ENCODE measurements at places on chromosomes 4 and X.

DNA sequence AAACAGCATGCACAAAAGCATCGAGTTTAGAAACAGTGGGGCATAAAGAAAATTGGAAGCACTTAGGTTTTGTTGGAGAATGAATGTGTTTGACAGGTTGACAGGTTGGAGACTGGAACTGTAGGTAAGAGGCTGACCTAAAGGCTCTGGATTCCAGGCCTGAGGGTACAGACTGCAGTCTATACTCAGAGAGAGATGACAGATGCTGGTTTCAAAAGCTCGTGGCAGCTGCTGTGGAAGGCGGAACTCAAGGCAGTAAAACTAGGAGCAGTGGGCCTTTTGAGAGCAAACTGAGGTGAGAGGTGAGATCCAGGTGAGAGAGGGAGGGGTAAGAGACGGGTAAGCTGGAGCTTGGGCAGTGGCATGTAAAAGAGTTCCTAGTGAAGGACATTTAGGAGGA lies 415.2 kb downstream of the TRIML1 start:
- no peak for DNase-seq

GRCh38 chr4:92163348-92163747 lies 140.4 kb upstream of the GRID2 start:
- DNase-seq = no peak

- no peak for DNase-seq
Measured at GRCh38 chr4:54173281-54173912, 55.7 kb upstream of the PDGFRA start.

- DNase-seq = no peak
Measured at GRCh38 chr4:36374836-36375511, 93.6 kb downstream of the DTHD1 start.

- DNase-seq = no peak
Measured at GRCh38 chrX:16772460-16772859, 13.8 kb upstream of the TXLNG start.

DNA sequence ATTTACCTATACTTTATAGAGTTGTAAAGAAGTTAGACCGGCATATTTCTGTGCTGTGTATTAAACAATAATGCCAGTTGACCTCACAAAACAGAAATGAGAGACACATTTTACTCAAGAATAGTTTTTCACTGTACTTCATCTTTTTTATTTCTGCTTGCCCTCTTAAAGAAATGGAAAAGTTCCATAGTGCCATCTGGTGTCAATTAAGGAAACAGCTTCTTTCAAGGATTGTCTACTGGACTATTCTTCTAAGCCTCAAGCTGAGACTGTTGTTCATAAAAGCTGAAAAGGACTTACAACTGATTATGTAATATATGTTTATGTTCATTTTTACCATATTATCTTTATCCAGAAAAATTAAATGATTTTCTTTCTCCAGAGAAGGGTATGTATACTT lies 1523.7 kb downstream of the ARAP2 start:
- no peak for DNase-seq

DNA sequence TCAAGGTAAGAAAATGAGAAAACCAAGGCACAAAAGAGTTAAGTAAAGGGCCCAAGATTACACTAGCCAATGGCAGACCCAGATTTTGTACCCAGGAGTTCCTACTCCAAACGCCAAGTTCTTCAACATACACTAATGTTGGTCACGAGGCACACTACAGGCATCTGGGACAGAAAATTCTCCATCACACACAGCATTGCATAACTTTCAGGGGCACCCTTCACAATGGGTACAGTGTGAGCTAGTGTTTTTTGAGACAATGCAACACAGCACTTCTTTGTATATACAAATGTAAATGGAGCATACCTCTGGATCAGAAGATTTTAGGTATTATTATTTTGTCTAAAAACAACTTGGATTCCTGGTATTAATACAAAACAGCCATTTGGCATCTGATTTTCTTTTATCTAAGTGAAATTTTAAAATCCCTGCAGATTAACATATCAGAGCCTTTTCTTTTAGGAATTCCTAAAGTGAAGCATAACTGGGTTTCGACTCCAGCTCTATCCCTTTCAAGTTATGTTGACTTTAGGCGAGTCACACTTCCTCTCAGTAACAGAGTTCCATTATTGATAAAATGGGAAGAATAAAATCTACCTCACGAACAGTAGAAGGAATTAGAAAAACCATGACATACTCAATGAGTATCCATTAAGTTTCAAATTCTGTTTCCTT lies 41.1 kb downstream of the ADGRA3 start:
- no peak for DNase-seq

DNA sequence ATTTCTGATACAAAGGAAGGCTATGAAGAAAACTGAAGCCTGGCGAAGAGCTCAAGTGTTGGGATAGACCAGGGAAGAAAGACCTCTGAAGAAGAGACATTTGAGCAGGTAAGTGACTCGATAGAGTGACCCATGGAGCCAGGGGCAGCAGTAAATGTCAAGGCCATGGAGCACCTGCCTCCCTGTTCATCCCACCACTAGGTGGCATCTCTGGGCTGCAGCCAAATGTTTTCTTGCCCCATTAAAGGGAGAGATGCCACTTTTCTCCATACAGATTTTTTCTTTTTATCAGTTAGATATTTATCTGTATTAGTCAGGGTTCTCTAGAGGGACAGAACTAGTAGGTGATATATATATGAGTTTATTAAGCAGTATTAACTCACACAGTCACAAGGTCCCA lies 4.9 kb upstream of the ZNF81 start:
- peak; percentile 68 for DNase-seq

DNA sequence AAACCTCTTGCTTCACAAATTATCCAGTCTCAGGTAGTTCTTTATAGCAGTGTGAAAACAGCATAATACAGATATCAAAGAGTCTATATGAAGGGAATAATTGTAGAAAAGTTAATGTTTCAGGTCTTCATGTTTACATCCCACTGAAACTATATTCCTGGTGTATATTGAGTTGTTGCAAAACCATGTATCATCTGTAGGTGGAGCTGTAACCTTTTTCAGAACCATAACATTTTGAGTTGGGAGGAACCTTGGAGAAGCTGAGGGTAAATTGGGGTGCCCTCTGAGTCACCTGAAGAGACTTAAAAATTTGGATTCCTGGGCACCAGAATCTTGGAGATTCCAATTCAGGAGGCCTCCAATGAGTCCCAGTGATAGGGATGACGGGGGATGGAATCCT lies 51.9 kb upstream of the TAPT1 start:
- DNase-seq = no peak

- peak; percentile 53 for DNase-seq
Measured at GRCh38 chr4:98659106-98659592, 738 bp upstream of the TSPAN5 start.

DNA sequence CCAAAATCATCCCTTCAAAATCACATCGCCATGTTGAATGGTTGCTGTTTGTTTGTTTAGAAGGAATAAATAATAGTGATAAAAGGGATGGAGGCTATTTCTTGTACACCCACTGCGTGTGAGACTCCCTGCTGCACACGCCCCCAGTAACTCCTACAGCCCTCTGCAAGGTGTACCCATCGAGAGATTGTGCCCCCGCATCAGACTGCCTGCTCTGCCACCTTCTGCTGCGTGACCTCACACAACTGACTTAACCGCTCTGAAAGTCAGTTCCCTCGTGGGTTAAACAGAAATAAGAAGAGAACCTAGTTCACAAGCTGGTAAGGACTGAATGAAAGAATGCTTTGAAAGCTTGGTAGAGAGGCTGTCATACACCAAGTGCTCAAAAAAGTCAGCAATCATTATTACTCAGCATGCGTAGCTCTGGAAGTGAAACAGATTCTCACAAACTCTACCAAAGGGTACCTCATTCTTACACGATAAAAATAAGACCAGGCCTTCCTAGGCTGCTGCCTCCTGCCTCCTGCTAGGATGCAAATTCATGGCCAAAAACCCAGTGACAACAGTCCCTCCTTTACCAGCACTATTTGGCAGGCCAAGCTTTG lies 147.1 kb downstream of the CPEB2 start:
- no peak for DNase-seq

DNA sequence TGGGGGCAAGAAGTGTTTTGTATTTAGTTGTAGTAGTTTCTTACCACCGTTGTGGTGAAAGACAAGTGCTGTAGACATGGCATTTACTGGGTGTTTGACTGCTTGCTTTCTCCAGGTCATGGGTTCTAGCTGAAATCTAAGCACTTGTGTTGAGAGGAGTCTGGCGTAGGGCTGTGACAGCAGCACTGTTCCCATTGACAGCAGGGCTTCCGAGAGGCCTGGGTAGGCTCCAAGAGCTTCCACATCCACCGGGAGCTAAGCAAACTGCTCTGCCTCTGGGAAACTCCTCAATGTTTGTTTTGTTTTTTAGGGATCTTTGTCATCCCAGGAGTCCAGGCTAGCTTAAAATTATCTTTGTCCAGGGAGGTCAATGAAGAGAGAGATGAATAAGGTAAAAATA lies 44.3 kb downstream of the BMPR1B start:
- DNase-seq = no peak

DNA sequence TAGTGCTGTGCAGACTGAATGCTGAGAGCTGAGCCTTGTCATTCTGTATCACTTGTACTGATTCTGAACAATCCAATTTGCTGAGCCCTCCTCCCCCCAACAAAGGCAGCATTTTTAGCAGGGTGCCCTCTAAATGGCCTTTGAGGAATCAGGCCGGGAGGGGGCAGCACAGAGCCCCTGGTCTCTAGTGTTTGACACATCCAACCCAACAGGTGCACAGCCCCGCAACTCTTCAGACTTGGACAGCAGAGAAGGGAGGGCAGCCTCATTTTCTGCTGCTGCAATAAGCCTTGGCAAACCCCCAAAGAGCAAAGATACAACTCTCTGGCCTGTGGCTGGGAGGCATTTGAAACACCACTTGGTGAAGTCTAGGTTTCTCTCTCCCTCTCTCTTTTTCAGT lies 3.4 kb downstream of the ATP1B4 start:
- peak; percentile 25 for DNase-seq

- DNase-seq = no peak
Measured at GRCh38 chrX:130756233-130756632, 146.8 kb downstream of the ENOX2 start.

DNA sequence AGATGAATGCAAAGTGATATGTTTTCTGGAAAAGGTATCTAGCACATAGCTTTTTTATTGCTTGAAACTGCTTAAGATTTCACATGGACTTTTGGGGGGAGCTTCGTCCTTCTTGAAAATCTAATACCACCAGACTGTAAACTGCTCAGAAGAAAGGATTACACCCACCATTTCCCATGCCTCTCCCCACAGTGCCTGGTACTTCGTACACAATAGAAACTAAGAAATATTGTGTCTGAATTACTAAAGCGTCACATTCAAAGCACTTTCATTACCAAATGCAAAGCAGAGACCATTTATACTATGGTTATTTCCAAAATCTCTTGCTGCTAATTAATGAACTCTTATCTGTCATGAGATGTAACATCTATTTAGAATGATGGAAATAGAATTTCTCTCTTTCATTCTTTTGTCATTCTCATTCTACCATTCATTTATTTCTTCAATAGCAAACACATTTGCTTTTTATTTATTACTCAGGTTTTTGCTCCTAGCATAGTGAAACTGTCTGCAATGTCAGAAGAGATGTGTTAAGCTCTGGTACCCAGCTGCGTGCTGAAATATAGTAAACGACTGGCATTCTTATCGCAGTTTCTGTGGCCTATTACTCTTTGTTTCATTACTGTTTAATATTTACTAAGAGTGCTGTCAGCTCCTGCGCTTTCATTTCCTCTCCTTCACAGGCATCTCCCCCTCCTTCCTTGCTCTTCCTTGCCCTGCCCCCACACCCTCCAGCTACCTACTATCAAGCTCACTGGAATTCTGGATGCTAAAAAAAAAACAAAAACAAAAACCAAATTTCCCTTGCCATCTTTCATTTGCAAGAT lies 51.4 kb upstream of the RAPGEF2 start:
- no peak for DNase-seq

DNA sequence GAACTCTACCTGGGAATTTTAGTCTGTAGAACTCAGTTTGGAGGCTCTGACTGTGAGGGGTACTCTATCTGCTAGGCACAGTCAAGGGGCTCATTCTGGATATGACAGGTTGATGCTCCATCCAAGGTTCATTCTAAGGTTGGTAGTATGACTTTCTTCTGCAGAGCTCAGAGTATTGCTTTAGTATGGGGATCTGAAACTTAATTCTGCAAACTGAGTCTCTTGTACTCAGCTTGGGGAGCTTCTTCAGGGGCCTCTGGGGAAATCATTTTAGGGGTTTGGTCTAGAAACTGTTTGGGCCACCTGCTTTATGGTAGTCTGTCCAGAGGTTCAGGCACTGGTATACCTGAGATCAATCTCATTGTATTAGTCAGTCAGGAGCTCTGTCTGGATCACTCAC lies 9.7 kb upstream of the TSR2 start:
- DNase-seq = no peak

- no peak for DNase-seq
Measured at GRCh38 chr4:18051281-18051680, 29.7 kb upstream of the LCORL start.

DNA sequence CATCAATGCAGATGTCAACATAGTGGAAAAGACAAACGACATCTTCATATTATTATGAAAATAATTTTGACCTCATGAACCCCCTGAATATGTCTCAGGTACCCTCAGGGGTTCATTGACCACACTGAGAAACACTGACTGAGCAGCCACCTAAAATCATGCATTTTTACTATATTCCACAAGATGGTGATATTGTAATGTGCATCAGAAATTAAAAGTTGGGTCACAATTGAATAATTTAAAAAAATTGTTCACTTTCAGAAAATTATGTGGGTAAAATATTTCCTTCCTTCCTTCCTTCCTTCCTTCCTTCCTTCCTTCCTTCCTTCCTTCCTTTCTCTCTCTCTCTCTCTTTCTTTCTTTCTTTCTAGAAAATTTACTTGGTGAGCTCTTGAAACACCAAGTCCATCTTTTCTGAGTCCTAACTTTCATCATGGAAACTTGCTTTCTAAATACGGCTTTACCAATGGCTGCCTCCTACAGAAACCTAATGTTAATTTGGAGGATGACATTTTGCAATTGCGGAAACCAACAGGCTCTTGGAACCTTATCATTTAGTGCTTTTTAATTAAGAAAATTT lies 103.6 kb downstream of the RTL3 start:
- no peak for DNase-seq

DNA sequence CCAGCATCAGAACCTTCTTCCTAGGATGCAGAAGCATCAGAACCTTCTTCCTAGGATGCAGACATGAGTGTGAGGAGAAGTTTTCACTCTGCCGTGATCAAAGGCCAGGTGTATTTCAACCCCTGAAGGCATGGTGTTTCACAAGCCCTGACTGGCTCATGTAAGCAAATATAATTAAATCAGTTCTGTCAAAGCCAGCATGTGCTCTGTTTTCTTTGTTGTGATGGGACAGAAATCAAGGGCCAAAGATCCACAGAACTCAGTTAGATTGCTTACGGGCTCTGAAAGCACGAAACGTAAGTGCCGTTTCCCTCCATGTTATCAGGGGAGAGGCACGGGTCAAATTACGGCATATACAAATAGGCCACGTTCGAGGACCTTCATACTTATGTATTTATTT lies 32.0 kb upstream of the CLDN24 start:
- DNase-seq = no peak

DNA sequence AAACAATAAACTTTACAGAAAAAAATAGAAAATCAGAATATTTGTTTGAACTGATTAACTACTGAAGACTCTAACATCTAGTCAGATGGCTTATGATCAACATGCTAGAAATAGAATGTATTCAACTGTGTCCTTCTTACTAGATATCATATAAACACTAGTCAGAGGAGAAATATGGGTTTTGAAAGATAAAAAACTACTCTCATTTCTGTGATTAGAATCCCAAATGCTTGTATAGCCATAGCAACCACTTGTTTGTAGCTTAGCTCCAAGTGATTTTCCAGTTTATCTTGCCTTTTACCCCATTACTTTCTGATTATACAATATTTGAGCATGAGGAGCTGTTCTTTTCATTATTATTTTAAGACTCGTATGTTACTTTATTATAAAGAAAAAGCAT lies 31.2 kb downstream of the USP38 start:
- DNase-seq = no peak

Data from hematopoietic multipotent progenitor cell treated with erythropoietin and hydrocortisone succinate and interleukin-3 and kit ligand, for 17 days (in vitro differentiated cells).